ENCODE measurements at places on chromosomes 4 and X.

DNA sequence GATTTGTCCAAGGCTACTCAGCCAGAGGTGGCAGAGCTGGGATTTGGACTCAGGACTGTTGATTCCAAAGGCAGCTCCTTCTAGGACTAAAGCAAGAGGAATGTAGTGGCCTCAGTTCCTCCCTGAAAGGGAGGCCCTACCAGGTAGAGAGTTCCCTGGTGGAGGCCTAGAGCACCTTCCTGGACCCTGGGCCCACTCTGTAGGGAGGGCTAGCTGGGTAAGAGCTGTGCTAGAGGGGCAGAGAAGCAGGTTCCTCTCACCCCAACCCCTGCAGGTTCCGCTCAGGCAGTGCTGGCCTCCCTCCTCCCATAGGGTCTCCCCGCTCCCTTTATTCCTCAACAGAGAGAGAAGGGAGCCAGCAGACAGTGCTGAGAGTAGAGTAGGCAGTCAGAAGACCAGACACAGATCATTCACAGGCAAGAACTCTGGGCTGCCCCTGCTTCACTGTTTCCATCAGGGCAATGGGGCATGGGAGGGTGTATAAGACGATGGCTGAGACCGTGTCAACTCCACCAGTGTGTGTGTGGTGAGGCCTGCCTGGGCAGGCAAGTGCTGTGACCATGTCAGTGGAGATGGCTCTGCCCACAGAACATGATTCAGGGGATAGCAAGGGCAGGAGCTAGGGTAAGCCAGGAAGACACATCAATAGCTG lies 12.4 kb upstream of the PJA1 start:
- no peak for DNase-seq

DNA sequence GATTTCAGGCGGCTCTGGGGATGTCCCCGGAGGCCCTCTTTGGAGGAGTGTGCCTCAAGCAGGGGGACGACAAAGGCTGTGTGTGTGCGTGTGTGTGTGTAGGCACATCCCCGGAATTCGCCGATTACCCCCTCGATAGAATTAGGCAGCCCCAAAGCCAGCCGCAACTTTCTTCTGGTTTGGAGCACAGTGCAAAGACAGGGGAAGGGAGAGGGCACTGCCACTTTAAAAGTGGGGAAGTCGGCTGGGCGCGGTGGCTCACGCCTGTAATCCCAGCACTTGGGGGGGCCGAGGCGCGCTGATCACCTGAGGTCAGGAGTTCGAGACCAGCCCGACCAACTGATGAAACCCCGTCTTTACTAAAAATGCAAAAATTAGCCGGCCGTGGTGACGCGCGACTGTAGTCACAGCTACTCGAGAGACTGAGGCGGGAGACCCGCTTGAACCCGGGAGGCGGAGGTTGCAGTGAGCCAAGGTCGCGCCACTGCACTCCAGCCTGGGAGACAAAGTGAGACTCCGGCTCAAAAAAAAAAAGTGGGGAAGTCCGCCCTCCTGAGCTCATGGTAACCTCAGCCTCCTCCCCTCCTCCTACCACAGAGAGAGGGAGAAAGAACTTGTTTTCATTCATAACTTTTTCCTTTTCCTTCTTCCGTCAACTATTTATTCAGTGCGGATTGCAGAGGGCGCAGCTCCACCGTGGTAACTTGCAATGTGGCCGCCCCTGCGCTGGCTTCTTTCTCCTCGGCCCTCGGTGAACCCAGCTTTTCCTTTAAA lies 2.4 kb downstream of the SPRY1 start:
- no peak for DNase-seq

DNA sequence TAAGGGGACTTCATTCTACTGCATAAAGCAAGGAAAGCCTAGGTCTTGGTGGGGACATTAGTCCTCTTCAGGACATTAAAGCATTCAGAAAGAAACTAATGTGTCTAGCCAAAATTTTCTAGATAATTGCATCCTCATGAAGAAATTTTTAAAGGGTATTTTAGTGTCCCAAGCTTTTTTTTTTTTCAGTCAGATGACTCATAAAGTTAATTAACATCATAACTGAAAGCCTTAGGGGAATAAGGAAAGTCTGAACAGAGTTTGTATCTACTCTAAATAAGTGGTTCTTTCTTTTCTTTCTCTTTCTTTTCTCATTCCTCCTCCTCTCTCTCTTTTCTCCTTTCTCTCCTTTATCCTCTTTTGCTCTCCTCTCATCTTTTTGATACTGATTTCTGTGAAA lies 202.4 kb downstream of the ADAMTS3 start:
- no peak for DNase-seq

DNA sequence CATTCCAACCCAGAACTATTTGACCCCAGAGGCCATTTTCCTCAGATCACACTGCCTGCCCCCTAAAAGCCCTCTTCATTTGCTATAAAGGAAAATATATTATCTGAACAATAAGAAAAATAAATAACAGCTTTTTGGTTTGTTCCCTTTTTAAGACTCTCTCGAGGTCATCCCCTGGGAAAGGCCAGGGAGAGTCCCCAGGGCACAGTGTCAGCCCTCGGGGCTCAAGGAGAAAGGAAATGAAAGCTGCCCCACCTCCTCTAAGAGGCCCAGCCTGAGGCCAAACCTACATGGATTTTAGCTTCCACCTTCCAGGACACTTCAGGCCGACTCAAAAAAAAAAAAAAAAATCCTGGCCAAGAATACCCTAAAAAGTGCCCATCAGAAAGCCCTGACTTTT lies 97.6 kb downstream of the SH3KBP1 start:
- DNase-seq = no peak

DNA sequence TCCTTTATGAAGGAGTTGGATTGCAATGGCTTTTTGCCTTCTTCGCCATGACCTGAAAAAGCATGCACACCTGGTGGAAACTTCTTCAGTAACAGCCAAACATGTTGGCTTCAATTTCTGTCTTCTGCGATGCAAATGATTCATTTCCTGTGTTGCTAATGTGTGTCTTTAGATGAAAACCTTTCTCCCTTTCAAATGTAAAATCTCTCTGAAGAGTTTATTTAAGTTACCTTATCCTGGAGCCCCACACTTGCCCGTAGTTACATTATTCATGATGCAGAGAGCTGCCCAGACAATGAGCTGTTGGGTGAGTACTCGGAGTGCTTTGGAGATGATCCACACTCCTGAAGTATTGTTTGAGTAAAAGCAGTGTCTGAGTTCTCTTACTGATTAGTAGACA lies 1100.9 kb downstream of the RPA4 start:
- peak; percentile 30 for DNase-seq

DNA sequence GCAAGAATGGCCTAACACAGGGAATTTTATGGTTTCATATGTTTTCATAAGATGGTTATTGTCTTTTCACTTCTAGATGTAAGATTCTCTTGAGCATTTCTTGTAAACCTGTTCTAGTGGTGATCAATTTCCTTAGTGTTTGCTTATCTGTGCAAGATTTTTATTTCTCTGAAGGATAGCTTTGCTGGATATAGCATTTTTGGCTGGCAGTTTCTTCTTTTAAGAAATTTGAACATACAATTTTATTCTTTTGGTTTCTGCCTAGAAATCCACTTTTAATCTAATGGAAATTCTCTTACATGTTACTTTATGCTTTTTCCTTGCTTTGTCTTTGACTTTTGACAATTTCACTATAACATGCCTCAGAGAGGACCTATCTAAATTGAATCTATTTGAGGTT lies 276.5 kb upstream of the SFRP2 start:
- DNase-seq = no peak

DNA sequence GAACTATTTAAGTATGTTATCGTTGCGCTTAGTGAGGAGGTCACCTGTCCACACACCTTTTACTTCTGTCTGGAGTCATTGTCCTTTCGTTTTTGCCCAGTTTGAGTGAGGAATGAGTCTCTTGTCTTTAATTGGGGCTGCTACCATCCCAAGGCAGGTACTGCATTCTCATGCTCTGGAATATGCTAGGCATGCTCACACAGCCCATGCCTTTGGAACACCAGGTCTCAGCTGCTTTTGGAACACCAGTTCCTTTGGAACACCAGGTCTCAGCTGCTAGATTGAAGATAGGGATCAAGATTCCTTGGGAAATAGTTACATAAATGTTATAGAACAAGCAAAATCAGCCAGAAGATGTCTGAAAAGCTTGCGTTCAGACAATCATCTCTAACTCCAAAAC lies 73.1 kb downstream of the AREG start:
- no peak for DNase-seq

DNA sequence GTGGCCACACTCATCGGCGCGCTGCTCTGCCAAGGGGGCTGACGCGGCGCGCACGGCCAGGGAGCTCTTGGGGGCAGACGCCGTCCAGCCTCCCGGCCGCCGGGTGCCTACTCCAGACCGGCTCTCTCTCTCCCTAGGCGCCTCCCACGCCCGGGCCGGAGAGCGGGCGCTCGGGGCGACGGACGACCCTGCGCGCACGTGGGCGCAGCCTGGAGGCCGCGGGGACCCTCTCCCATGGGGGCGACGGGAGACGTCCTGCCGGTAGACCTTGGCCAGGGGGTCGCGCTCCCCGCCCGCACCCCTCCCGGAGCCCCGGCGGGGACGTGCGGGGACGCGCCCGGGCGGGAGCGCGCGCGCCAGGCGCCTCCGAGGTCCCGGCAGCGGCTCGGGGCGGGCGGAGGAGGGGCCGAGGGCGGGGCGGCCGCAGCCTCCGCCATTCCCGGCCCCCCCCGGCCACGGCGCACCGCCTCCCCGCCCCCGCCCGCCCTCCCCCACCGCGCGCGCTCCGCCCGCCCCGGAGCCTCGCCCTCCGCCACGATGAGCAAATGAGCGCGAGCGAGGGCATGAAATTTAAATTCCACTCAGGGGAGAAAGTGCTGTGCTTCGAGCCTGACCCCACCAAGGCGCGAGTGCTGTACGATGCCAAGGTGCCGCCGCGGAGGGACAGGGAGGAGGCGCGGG lies at the start of gene MSL3:
MSL3 (plus strand) TSS at position 519 of the 681 bp plus-strand sequence; CDS start at position 546, 27 bp downstream.
- DNase-seq = peak; percentile 94

GRCh38 chrX:95291561-95291960 lies 1393.1 kb upstream of the DIAPH2 start:
- DNase-seq = no peak

DNA sequence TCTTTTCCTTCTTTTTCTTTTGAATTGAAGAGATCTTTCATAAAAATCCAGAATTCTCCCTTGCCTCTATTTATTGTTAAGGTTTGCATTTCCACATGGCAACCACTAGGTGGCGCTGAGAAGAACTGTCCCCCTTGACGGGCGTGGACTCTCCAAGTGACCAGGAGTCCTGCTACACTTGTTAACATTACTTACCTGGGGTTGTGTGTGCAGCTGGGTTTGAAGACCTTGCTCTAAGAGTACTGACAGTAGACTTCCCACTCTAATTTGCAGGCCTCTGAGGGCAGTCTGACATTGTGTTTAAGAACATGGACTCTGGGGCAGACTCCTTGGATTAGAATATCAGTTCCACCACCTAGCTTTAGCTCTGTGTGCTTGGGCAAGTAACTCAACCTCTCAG lies 52.8 kb downstream of the GPRIN3 start:
- DNase-seq = peak; percentile 63

- DNase-seq = no peak
Observed at GRCh38 chr4:121728066-121728465, 31.3 kb upstream of the ANXA5 start.

- no peak for DNase-seq
Observed at GRCh38 chrX:47885501-47885900, 48.8 kb downstream of the ZNF81 start.

- no peak for DNase-seq
Observed at GRCh38 chr4:71267244-71267643, 71.6 kb upstream of the SLC4A4 start.

DNA sequence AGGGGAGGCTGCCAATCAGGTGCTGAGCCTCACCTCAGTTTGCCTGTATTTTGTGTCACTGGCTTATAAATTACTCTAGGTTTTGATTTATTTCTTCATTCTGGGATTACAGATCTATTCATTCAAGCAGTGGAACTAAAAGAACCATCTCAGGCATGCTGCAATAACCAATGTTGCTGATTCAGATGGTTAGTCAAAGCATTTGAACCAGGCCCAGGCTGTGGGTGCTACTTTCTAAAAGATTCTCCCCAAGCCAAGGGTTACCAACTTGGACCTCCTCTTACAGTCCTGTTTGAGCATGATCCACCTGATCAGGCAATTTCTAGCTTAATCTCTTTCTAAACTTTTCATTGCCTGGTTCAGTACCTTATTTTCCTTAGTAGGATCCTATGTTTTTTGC lies 67.2 kb downstream of the TMEM131L start:
- DNase-seq = no peak

DNA sequence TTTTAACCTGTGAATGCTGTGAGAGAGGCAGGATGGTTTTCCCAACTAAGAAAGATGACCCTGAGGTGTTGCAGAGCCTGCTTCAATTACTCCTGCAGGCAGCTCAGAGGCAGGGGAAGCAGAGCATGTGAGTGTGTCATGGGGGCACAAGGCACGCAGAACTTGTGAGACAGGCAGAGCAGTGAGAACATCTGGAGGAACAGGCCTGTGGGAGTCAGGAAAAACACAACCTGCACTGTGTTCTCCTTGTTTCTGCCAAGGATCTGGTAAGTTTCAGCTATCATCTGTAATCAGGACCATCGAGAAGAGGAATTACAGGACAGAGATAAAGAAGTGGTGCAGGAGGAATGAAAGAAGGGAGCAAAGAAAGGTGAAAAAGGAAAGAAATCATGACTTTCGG lies 741.8 kb upstream of the INTU start:
- DNase-seq = no peak

DNA sequence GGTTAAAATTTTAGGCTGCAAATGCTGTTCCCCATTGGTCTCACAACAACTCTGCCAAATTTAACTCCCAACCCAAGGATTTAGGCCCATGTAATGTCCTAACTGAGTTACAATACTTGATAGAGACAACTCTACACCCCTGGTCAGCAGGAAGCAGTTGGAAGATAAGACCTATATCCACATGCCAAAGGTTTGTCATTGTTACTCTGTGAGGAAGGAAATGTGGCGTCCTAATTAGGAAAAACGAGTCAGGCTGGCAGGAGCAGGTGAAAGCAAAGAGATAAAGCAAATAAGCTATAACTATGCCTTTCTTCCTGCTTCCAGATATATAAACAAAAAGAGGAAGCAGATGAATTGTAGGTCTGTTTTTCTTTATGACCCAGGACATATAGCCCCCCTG lies 69.1 kb downstream of the SPIN4 start:
- DNase-seq = no peak

GRCh38 chr4:76584241-76585152 lies 149.5 kb downstream of the SHROOM3 start:
- DNase-seq = no peak

- DNase-seq = no peak
Observed at GRCh38 chr4:141580523-141580922, 55.9 kb upstream of the IL15 start.

- no peak for DNase-seq
Observed at GRCh38 chrX:84830836-84831235, 172.8 kb upstream of the APOOL start.

DNA sequence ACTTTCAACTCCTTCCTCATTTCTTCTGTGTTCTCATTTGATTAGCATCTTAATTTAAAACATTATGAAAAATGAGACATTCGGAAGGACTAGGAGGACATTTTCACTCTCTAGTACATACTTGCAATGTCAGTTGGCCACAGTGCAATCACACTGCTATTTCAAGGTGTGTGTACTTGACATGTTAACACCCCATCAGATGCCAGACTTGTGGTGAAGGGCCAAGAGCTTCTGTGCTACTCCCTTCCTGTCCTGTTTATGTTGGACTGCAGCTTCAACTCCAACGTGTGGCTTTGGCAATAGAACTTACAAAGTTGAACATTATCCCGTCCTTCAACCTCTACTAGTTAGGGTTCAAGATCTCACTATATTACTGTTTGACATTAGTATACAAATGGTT lies 221.0 kb downstream of the PALLD start:
- no peak for DNase-seq
